ENCODE measurements at places on chromosomes 11 and 22.

DNA sequence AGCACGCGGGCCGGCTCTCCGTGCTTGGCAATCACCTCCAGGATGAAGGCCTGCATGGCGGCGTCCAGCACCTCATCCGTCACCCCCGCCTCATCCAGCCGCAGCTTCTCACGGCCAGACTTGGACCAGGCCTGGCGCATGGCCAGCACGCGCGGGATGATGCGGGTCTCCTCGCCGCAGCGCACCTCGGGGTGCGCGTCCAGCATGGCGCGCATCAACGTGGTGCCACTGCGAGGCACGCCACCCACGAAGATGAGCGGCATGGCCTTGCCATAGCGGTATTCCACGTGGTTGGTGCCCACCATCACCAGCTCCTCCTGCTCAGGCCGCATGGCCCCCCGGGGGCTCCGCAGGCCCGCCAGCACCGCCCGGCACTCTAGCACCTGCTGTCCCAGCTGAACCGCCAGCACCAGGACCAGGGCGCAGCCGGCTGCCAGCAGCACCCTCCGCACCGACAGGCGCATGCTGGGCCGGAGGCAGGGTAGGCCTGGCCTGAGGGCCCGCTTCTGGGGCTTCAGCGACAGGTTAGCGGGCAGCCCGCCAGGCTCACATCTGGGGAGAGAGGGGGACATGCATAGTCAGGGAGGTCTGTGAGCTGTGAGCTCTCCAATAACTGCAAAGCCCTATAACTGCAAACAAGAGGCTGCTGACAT lies 29.0 kb upstream of the TFIP11 start:
- no peak for DNase-seq

DNA sequence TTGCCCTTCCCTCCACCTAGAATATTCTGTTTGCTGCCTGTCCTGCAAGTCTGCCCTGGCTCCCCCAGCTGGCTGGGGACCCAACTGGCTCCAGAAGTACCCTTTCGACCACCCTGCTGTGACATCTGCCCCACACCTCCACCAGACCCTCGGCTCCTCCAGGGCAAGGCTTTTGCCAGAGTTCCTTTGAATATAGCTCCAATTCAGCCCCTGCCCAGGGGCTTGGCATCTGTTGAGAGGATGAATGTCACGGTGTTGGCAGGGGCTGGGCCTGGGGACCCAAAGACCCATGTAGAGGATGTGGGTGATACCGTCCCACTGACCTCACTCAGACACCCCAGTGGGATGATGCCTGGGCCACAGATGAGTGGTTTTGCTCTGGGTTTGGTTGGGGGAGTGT lies 4.0 kb downstream of the NLRP6 start:
- DNase-seq = no peak

DNA sequence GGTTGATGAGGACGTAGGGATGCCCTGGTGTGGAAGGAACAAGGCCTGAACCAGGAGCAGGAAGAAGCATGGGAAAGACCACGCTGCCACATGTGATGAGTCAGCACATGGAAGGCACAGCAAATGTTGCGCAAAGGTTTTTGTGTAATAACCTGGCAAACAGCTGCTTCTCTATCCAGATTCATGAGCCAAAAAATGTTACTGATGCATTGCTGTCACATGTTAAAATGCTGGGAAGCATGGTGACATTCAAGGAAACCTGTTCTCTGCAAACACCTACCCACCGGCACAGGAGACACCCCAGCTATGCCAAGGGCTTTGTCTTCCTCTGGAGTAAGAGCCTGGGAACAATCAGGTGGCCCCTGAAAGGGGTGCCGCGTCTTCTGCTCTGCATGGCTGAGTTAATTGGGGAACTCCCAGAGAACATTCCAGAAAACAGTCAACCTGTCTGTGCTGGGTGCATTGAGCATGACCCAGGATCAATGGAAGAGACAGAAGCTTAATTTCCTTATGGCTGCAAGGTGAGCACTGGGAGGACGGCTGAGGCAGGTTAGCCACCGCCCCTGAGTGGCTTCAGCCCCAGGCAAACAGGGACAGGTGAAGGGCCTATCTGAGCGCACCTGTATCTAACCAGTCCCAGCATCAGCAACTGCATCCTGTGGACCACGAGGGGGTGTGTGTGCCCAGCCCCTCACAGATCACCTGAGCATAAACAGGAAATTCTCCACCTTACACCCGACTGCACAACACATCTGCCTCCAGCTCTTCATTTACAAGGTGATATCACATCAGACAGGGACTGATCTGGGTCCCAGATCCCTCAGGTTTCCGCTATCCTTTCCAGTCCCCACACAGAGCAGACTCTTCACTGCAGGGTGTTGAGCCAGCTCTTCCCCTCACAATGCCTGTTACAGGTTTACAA lies 108.4 kb downstream of the GGTLC2 start:
- no peak for DNase-seq

DNA sequence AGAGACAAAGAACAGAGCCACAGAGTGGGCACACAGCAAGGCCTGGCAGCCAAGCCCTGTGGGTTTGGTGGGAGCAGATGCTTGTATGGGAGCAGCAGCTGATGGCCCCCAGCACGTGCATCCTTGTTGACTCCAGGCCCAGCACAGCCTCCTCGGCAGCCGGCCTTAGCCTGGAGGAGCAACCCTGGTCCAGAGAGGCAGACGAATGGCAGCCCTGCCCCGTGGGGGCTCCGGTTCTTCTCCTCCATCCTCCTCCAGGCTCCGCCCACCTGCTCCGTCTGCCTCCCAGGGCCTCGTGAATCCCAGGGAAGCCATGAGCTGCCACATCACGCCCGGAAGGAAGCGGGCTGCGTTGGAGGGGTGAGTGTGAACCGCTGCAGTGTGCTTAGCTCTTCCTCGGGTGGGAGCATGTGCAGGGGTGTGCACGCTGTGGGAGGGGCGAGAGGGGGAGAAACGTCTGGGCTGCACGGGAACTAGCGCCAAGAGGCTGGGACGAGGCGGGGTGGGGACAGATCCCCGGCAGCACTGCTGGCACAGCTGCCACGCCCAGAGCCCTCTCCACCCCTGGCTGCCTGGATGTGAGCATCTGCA lies 36.3 kb upstream of the JAM3 start:
- no peak for DNase-seq

GRCh38 chr22:18104566-18104965 lies 6.0 kb upstream of the TUBA8 start:
- DNase-seq = no peak

DNA sequence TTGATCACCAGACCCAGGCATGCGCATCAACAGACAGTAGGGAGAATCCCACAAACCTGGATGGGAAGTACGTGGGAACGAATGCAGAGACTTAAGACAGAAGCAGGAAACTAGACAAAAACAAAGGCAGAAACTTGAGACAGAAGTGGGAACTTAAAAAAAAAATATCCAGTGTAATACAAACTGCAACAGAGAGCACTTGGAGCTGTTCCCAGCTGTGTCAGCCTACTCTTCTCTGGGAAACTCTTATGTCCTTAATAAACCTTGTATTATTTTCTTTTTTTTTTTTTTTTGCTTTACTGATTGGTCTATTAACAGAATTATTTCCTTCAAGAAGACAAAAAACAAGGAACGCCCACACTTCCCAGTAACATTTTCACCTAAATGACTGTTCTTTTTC lies 1818.1 kb upstream of the RAG2 start:
- DNase-seq = no peak

GRCh38 chr11:55942785-55943392 lies 6.7 kb upstream of the OR5I1 start:
- no peak for DNase-seq

DNA sequence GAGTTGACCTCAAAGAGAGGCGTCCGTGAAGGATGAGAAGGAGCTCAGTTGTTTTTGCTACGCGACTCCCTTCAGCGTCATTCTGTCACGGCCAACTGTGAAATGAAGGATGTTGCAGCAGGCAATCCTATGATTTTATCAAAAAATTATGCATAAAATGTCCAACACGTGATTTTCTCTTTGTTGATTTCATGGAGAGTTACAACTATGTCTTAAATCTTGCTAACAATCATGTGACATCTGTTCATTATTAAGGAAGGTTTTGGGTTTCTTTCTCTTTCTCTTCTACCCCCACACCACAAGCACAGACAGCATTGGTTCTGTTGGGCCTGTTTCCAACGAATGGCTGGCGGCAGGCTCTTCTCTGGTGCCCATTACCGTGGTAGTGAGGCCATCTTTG lies 3.7 kb downstream of the KRTAP5-4 start:
- no peak for DNase-seq

DNA sequence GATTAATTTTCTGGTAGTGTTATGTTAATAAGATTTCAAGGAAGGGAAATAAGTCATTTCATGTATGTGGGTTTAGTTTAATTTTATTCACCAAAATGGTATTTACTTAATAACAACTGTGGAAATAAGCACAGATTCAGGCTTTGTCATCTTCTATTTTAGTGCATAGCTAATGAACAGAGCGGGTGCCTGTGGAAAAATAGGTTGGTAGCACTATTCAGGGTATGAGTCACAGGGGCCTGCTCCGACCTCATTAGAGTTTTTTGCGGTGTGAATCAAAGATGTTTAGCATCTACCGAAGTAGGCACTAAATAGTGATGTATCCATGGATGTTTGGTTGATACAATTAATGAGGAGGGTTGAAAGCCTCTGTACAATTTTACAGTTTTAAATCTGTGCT lies 78.2 kb downstream of the FAT3 start:
- DNase-seq = no peak

GRCh38 chr11:72831521-72832300 lies 17.5 kb downstream of the ATG16L2 start:
- DNase-seq = no peak

DNA sequence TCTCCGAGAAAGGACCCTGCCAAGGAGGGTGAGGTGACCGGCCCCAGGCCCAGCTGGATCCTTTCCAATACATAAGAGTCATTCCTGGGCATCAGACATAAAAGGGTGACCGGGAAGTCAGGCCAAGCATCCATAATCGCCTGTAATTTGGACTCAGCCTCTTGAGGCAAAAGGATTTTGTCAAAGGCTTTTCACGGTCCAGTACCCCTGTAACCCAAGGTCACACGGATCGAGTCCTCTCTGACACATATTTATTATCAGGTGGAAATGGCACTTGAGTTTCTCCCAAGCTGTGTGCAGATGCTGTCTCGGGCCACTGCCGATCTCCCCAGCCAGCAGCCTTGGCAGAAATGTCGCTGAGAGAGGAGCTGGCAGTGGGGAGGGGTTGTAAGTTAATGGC lies 556.5 kb downstream of the MN1 start:
- no peak for DNase-seq

DNA sequence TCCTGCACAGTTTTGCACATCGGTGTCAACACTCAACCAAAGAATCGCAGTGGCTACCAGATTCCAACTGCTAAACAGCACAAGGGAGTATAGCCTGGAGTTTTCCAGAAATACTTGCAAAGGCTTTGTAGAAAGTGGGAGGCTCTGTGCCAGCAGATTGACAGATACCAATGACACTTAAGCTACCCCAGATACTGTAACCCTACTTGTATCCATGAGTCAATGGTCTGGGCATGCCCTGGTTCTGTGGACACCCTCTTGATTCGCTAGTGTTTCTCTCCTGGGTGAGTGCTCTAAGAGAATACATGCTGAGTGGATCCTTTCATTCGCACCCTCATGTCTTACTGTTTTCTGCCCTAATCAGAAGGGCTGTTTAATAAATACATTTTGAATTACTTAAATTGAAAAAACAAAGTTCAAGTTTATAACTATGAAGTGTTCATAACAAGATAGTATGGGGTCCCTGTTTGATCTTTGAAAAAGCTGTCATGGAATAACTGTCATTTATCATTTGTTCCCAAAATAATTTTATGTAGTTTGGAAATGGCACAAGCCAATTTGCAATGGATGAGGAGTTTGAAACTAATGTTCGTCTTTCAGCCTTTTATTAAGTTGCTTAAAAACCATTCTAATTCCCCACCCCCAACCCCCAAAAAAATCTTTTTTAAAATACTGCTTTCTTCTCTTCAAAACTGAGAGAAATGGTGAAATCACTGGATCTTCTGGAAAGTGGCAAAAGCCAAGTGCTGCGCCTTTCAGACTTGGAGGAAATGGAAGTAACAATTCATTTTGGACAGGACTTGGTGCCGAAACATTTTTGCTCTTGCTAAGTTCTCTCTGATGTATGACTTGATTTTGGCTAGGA lies 600.5 kb upstream of the TENM4 start:
- no peak for DNase-seq

- no peak for DNase-seq
These were observed 16.9 kb downstream of the TSPAN4 start for GRCh38 chr11:859394-860131.
